Thoracic aorta (tissue), 2 donors: ENCODE measurements at places on chromosomes 1 and 21. TPM values are rescaled to one million over a fixed set of nuclear protein-coding genes. Genes with fewer than 3 reads are reported as not detected.

GRCh38 chr1:150273311-150273710, 721 bp downstream of the C1orf54 start:
- no peaks in the 10 kb centered on the region for H3K36me3 ChIP-seq
- H3K27me3 ChIP-seq = no peaks in the 10 kb centered on the region
- H3K4me3 ChIP-seq = peak overlapping the region; percentile 65
- no peak for DNase-seq
- peak overlapping the region; percentile 76 for H3K27ac ChIP-seq
- peaks cover 30% of the 10 kb centered on the region for H3K4me1 ChIP-seq

OPTC gene
- total RNA-seq = not detected

DNA sequence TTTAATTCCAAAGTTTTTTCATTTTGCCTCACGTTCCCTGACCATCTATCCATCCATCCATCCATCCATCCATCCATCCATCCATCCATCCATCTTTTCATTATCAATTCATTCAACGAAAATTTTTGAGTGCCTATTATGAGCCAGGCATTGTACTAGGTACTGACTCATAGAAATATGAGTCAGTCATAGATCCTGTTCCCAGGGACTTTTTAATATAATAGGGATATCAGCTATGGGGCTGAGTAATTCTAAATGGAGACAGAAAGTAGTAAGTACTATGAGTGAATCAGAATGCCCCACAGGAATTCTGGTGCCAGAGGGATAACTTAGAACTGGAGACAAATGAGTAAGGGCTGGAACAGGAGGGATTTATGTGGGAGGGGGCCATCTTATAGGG, 49.8 kb upstream of the GNG12 start:
- no peak for DNase-seq
- H3K27ac ChIP-seq = no peak overlapping the region
- no peaks in the 10 kb centered on the region for H3K36me3 ChIP-seq

DNA sequence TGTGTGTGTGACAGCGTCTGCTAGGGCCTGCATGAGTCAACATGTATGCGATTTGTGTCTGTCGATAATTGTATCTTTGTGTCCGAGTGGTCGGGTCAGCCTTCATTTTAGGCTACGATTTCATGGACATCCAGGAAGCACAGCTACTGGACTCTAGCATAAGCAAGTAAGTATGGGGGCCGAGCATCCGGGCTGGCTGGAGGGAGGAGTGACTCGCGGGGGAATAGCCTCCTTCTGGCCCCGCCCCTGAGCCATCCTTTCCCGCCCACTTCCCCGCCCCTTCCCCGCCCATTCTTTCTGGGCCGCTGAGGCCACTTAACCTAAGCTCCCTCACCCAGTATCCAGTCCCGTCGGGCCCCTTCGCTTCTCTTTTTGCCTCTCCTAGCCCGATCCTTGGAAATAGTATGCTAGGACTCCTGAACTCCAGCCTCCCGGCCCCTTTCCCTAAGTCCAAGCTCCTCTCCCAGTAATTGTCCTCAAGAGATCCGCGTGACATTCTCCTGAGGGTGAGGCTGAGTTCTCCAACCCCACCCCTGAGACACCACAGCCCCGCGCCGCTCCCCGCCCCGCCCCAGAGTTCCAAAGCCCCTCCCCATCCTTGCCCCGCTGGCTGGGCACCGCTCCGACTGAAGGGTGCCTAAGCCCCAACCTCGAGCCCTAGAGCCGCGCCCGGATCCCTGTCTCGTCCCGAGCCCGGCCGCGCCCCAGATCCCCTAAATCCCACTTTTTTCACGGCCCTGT, 1.2 kb downstream of the MAP3K6 start:
- no peaks in the 10 kb centered on the region for H3K27me3 ChIP-seq
- DNase-seq = peak; percentile 83
- peaks cover 16% of the 10 kb centered on the region for H3K4me1 ChIP-seq

DNA sequence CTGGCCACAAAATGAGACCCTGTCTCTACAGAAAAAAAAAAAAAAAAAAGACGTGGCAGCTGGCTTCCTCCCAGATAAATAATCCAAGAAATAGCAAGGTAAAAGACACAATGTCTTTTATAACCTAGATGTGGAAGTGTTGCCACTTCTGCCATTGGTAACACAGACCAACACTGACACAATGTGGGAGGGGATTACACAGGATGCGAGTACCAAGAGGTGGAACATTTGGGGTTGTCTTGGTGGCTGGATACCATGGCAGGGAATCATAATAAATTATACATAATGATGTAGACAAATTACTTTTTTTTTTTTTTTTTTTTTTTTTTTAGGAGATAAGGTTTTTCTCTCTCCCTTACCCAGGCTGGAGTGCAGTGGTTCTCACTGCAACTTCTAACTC, 6.0 kb upstream of the NEXN start:
- no peak for DNase-seq
- no peak overlapping the region for H3K27ac ChIP-seq
- no peaks in the 10 kb centered on the region for H3K36me3 ChIP-seq
- no peak overlapping the region for H3K4me3 ChIP-seq
- no peaks in the 10 kb centered on the region for H3K27me3 ChIP-seq
- H3K4me1 ChIP-seq = peaks cover 7% of the 10 kb centered on the region

ACTL8 gene
- total RNA-seq = not detected

- H3K4me3 ChIP-seq = no peak overlapping the region
- H3K36me3 ChIP-seq = no peaks in the 10 kb centered on the region
- no peaks in the 10 kb centered on the region for H3K27me3 ChIP-seq
- no peak for DNase-seq
- H3K27ac ChIP-seq = no peak overlapping the region
- H3K4me1 ChIP-seq = no peaks in the 10 kb centered on the region
These were observed 25.7 kb upstream of the KCNN3 start for GRCh38 chr1:154895798-154896197.

GDAP2 gene
- 38.2 TPM for total RNA-seq

DNA sequence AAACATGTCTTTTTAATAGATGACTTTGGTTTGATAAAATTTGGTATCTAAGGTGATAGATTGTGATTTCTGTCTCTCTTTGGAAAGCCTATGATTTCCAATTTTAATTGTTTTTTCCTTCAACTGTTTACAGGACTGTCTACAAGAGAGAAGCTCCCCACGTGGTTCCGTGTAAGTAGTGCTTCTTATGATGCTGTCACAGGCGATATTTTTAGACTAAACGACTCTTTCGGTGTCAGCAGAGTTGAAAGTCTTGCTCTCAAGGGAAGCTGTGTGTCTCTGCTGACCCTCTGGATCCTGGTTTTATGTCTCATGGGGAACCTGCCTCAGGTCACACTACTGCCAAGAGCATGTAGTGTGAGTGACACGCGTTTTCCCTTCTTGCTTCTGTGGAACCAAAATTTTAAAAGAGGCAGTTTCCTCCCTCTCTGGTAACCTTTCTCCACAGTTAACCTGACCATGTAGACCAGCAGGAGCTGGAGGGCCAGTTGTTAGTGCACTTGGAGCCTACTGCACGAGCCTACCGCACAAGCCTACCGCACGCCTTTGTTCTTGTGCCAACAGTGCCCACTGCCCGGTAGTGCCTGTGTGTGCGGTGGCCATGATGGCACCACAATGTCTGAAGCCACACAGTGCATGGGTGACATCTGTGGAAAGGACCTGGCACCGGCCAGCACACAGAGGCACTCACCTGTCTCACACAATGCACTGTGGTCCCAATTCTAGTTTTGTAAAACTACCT, 91.9 kb downstream of the PCBP3 start:
- H3K27ac ChIP-seq = no peak overlapping the region
- no peaks in the 10 kb centered on the region for H3K27me3 ChIP-seq
- H3K4me1 ChIP-seq = no peaks in the 10 kb centered on the region
- H3K36me3 ChIP-seq = no peaks in the 10 kb centered on the region
- no peak for DNase-seq

HLCS gene
- total RNA-seq = 17.5 TPM

PTPRU gene
- total RNA-seq = 28.7 TPM

DNA sequence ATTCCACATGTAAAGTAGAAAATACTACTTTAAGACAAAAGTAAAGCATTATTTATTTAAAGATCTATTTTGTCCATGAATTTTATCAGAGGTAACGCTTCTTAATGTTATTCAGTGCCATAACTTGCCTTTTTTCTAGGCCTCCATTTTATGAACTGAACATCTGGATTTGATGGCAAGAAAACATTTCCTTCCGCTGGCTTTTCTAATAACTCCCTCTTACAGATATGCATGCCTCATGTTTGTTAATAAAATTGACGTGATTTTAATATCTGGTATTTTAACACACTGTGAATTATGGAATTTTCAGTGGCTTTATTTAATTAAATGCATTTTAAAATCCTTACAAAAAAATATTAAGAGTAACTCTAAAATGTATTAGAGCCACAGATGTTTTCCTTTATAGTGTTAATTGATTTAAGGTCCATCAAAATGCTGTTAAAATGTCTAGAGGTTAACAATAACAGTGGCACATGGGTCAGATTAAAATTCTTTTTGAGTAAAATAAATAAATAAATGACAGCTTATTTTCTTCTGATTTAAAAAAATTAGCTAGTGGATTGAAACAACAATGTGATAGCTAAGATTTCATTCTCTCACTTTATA, 15.1 kb downstream of the PTPRC start:
- no peaks in the 10 kb centered on the region for H3K27me3 ChIP-seq
- peaks cover 3% of the 10 kb centered on the region for H3K4me1 ChIP-seq
- H3K4me3 ChIP-seq = no peak overlapping the region
- H3K36me3 ChIP-seq = no peaks in the 10 kb centered on the region

LMOD1 gene
- 638 TPM for total RNA-seq

LMO4 gene
- total RNA-seq = 46.6 TPM

- no peak overlapping the region for H3K4me3 ChIP-seq
- no peak overlapping the region for H3K27ac ChIP-seq
- no peaks in the 10 kb centered on the region for H3K36me3 ChIP-seq
These were observed 19.4 kb downstream of the KNCN start for GRCh38 chr1:46532095-46532494.

PRDM15 gene
- total RNA-seq = 9.0 TPM

DNA sequence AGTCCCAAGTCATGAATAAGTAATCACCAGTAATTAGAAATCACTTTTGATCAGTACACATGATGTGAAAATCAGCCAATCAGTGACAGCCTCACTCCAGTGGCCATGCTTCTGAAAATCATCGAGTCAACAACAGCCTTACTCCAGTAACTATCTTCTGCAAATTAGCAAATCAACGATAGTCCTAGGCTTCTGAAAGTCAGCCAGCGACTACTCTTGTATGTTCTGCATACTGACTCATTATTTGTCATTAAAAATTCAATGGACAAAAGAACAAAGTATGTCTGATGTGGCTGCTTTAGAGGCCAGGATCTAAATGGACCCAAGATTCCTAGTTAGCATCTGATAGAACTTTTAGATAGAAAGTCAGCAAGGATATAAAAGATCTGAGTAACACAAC, 102.5 kb downstream of the GPR52 start:
- DNase-seq = no peak
- H3K36me3 ChIP-seq = no peaks in the 10 kb centered on the region
- no peak overlapping the region for H3K4me3 ChIP-seq
- no peak overlapping the region for H3K27ac ChIP-seq
- no peaks in the 10 kb centered on the region for H3K4me1 ChIP-seq
- H3K27me3 ChIP-seq = no peaks in the 10 kb centered on the region

GRCh38 chr21:15255261-15255660, 190.5 kb upstream of the NRIP1 start:
- H3K36me3 ChIP-seq = no peaks in the 10 kb centered on the region
- DNase-seq = no peak
- no peaks in the 10 kb centered on the region for H3K4me1 ChIP-seq
- H3K4me3 ChIP-seq = no peak overlapping the region
- no peak overlapping the region for H3K27ac ChIP-seq

TXLNA gene
- total RNA-seq = 57.5 TPM

DNA sequence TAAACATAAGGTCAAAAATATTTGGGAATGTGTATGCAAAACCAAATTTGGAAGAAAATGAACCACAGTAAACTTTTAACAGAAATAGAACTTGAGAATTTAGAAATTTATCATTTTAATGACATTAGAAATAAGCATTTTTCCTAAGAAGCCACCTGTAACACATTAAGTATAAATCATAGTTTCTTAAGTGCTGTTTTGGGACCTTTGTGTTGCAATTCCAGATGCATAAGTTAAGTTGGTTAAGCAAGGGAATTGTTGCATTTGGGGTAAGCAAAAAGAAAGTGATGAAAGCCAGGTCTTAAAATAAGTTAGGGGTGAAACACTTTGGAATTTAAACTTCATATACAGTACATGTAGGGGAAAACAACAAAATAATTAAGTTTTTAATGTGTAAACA, 49.8 kb downstream of the CDKN2C start:
- no peak overlapping the region for H3K4me3 ChIP-seq
- H3K27me3 ChIP-seq = no peaks in the 10 kb centered on the region
- DNase-seq = no peak
- no peak overlapping the region for H3K27ac ChIP-seq
- no peaks in the 10 kb centered on the region for H3K4me1 ChIP-seq
- H3K36me3 ChIP-seq = no peaks in the 10 kb centered on the region

BMP8B gene
- total RNA-seq = 0.27 TPM

ZSCAN20 gene
- total RNA-seq = 7.6 TPM

DNA sequence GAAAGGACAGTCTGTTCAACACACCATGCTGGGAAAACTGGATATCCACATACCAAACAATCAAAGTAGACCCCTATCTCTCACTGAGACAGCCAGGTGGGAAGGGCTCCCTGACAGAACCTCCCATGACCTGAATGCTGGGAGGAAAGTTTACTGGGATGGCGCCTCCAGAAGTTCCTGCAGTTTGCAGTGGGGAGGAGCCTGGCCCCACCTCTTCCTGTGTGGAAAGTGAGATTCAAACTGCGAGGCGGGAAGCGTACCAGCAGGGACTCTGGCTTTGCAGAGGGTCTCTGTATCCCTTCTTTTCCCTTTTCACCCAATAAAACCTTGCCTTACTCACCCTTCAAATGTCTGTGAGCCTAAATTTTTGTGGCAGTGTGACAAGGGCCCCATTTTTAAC, 190.7 kb downstream of the HHIPL2 start:
- H3K36me3 ChIP-seq = no peaks in the 10 kb centered on the region
- no peak overlapping the region for H3K4me3 ChIP-seq
- no peak for DNase-seq
- no peak overlapping the region for H3K27ac ChIP-seq
- no peaks in the 10 kb centered on the region for H3K27me3 ChIP-seq

CD48 gene
- total RNA-seq = 9.0 TPM

DNA sequence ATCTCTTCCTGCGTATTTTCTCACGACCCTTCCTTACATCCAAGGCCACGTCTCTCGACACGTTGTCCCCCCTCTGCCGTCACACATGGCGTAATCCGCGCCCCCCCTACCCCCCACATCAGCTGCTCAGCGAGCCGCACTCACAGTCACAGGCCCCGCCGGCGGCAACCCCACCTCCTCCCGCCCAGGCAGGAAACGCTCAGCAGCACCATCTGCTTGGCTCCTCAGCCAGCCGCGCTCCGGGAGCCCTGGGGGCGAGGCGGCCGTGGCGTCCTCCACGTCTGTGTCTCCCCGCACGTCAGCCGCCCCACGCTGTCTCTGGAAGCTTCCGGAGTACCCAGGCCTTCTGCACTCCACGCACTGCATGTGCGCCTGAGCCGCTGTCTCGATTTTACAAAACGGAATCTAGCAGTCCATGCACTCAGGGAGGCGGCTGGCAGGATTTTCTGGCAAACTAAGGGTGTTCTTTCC, 64.6 kb downstream of the SIK1 start:
- H3K4me3 ChIP-seq = peak overlapping the region; percentile 41
- DNase-seq = no peak
- no peaks in the 10 kb centered on the region for H3K4me1 ChIP-seq

MYBPH gene
- not detected for total RNA-seq

GNG12 gene
- 116 TPM for total RNA-seq

TINAGL1 gene
- 1,250 TPM for total RNA-seq
